ENCODE measurements at places on chromosomes 16 and 17.

GRCh38 chr17:76414334-76415295 lies 30.2 kb downstream of the SPHK1 start:
- no peak for DNase-seq

- DNase-seq: peak; percentile 60
Observed at GRCh38 chr16:67562526-67562917, at the start of gene CTCF. Gene CTCF, plus strand, starts transcription at chr16:67562526. Its CDS starts 48,307 bp downstream, at chr16:67610833.

GRCh38 chr16:8370374-8371270 lies 219.7 kb downstream of the TMEM114 start:
- DNase-seq: no peak

GRCh38 chr16:1601031-1601430 lies 10.8 kb downstream of the IFT140 start:
- DNase-seq: no peak

GRCh38 chr17:80953471-80954315 lies 37.9 kb upstream of the CHMP6 start:
- DNase-seq: no peak

DNA sequence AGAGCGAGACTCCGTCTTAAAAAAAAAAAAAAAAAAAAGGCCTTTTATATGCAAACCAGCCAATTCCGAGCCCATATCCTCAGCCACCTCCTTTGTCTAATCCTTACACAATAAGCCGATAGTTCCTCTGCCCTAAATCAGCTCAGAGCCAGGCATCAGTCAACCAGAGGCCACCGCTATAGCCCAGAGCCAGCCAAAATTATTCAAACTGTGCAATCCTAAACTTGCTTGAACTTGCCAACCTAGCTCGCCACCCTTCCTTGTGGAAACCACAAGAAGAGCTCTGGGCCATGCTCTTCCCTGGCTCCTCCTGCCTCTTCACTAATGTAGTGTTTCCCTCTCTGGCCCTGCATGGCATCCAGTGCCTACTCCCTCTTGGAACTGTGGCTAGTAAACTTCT lies 17.7 kb downstream of the ITGAL start:
- DNase-seq: no peak

DNA sequence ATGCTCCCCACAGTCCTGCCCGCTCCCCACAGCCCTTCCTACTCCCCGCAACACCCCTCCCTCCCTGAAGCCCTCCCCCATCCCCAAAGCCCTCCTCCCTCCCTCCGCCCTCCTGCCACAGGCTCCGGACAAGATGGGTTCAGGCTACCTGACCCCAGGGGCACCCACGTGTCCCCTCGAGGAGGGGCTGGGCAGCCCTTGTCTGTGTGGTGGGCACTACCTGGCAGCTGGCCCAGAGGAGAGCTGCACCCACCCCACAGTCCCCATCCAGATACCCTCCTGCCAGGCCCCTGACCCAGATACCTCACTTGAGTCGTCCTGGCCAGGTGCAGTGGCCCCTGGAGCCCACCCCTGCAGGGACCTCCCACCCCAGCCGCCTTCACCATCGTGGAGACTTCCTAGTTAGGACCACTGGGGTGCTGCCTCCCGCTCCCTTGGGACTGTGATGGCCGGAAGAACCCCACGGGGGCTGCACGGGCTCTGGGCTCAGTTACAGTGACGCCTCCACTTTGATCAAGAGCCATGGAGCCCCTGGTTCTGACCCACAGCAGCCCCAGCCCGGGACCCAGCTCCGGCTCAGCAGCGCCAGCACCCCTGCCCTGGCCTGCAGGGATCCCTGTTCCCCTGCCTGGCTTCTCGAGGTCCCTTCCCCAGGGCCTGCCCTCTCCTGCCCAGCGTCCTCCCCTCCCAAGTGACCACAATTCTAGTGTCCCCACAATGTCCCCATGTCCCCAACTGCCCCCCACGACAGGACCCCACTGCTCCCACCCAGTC lies 806 bp downstream of the PERCC1 start:
- no peak for DNase-seq

GRCh38 chr17:67105213-67105612 lies 60.9 kb downstream of the CACNG1 start:
- DNase-seq: no peak

- no peak for DNase-seq
Observed at GRCh38 chr17:34133350-34133749, 121.7 kb upstream of the CCL2 start.

DNA sequence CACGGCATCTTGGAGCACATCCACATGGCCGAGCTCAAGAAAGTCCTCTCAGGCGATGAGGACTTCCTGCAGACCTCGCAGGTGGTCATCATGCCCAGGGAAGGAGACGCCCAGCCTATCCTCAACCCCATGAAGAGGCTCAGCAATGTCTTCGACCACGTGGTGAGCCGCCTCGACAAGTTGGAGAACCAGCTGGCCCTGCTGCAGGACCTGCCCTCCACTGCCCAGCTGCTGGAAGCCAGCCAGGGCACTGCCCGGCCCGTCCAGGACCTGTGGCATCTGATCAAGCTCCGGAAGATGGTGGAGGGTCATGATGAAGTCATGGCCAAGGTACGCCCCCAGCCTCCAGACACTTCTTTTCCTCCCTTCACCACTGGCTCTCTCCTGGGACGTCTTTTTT lies 440 bp downstream of the C16orf96 start:
- no peak for DNase-seq

- no peak for DNase-seq
Observed at GRCh38 chr17:48445248-48445620, 15.2 kb upstream of the SKAP1 start.

- no peak for DNase-seq
Observed at GRCh38 chr16:86884390-86884650, 306.0 kb downstream of the FOXL1 start.

GRCh38 chr17:58427807-58428206 lies 10.5 kb upstream of the RNF43 start:
- DNase-seq: no peak

- DNase-seq: no peak
Observed at GRCh38 chr16:118857-119256, 19.6 kb downstream of the NPRL3 start.

- DNase-seq: no peak
Observed at GRCh38 chr17:38504216-38504615, 76.0 kb downstream of the ARHGAP23 start.

DNA sequence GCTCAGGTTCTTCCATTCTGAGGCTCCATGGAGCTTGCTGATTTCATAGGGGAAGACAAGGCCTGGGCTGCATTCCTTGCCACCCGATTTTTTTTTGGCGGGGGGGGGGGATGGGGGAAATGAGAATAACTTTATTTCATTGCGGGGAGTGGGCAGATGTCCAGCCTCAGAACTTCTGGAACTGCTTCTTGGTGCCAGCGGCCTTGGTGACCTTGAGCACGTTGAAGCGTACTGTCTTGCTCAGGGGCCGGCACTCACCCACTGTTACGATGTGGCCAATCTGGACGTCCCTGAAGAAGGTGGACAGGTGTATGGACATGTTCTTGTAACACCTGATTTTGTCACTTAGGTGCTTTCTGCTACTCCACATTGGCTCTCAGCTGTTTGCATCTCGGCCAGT lies 8.3 kb upstream of the CENPT start:
- no peak for DNase-seq

DNA sequence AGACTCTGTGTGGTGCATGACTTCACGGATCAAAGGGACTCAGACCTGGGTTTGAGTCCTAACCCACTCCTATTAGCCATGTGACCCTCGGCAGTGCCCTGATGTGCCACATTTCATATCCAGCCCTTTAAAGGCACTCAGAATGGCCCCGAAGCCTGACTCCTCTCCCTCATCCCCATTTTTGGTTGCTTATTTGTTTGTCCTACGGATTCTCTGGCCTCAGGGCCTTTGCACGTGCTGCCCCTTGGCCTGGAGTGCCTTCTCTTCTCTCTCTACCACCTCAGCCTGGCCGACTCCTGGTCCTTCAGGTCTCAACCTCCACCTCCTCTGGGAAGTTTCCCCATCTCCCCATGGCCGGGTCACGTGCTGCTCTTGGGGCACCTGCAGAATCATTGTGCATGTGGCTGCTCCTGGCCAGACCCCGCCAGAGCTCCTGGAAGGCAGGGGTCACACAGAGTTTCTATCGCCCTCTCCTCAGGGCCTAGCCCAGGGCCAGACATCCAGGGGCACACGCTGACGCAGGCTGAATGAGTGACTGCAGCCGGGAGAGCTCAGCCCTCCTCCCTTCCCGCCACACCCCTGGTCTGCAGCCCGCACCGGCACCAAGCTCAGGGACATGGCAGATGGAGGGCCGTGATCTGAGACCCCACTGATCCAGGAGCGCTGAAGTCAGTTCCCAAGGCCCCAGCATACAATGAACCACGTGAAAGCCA lies 22.0 kb upstream of the CIBAR2 start:
- no peak for DNase-seq

DNA sequence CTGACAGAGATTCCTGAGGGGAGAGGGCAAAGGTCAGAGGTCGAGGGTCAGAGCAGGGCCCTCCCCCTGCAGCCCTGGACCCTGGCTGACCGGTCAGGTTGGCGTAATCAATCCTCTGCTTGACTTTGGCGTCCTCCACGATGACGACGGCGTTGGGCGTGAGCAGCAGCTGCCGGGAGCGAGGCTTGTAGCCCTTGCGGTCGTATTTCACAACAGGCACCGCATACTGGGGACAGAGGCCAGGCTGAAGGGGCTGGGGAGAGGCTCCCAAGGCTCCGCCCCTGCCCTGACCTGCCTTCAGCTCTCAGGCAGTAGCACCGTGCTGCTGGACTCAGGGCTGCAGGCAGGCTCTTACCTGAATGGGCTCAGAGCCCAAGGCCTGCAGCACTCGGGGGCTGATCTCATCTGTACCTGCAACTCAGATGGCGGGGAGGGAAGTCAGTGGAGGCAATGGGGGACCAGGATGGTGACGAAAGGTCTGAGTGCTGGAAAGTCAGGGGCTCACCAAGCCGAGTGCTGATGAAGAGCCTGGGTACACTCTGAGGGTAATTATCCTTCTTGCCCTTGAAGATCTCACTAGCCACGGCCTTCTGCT lies 12.0 kb upstream of the CRK start:
- DNase-seq: no peak

DNA sequence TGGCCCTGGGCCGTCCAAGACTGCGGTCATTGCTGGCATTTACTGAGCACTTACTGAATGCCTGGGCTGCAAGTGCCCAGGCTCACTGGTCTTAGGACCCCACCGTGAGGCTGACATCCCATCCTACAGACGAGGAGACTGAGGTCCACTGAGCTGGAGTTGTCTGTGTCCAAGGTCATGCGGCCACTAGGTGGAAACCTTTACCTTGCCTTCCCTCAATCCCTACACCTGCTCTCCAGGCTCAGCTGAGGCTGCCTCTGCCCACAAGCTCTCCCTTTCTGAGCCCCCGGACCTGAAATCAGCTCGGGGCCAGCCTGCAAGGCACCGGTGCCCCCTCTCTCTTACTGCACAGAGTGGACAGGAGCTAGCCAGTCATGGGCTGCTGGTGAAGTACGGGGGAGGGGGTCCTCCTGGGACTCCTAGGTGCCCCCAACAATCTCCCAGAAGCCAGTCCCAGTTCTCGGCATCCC lies 1.5 kb downstream of the CASKIN1 start:
- peak; percentile 35 for DNase-seq

DNA sequence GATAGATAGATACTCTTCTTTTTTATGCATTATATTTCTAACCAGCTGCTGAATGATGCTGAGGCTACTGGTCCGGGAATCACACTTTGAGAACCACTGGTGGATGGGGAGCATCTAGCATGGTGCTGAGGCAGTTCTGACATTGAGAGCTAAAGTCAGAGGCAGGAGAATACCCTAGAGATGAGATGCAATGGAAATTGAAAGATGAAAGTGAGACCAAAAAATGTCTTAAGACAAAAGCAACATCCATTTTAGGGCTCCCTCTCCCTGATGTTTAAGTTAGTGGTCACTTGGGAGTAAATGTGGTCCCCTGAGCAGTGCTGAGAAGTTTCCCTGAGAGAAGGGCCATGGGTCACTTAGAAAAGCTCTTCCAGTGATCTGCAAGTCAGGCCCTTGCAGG lies 6.8 kb downstream of the PCTP start:
- DNase-seq: no peak

- no peak for DNase-seq
Observed at GRCh38 chr17:80695979-80696378, 151.3 kb downstream of the RPTOR start.

DNA sequence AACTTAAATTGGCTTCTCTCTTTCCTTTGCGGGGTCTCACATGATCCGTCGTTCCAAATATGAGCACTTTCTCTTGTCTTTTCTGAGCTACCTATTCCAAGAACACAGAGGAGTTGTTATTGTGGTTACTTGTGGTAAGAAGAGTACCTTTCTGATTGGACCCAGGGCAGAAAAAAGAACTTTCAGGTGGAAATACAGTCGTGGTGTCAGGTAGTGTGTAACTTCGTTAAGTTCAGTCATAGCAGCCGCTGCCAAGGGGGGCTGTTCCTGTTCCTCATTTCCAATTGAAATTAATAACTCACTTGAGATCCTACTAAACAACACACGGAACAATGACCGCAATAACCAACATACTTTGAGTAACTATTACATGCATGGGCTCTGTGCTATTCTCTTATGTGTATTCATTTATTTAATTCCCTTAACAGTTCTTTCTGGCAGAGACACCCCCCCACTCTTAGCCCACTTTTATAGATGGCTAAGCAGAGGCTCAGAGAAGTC lies 681.7 kb downstream of the MAF start:
- DNase-seq: no peak

- no peak for DNase-seq
Observed at GRCh38 chr16:66637806-66638205, 33.3 kb downstream of the CMTM3 start.

DNA sequence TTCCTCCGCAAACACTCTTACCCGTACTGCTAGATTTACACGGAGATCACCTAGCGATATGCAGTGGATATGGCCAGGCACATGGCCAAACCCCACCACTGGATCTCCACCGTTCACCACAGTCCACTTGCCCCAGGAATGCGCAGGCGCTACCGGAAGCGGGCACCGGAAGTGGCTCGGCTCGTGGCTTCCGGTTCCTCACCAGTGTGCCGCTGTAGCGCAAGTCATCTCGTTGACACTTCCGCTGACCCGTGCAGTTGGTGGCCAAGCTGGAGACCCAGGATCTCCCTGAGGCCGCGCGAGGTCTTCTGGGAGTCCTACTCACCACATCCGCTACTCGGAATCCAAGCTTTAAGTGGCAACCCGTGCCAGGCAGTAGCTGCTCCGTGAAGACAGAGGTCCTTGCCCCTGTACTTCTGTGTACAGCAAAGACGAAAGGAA lies 11.5 kb downstream of the ZNF597 start:
- peak; percentile 53 for DNase-seq

- DNase-seq: no peak
Observed at GRCh38 chr16:31488468-31489297, 5.8 kb downstream of the SLC5A2 start.

- DNase-seq: no peak
Observed at GRCh38 chr17:82615084-82616020, 32.9 kb downstream of the WDR45B start.

- DNase-seq: no peak
Observed at GRCh38 chr16:88920618-88921590, 54.4 kb upstream of the PABPN1L start.

Measured in stimulated activated CD4-positive, alpha-beta T cell treated with anti-CD3 and anti-CD28 coated beads, Interleukin-12 subunit alpha, Interleukin-12 subunit beta, amount 100 ng/mL, for 48 hours (primary cell).